Hematopoietic multipotent progenitor cell treated with erythropoietin and hydrocortisone succinate and interleukin-3 and kit ligand, for 15 days (in vitro differentiated cells): ENCODE measurements at places on chromosomes 12 and 14.

DNA sequence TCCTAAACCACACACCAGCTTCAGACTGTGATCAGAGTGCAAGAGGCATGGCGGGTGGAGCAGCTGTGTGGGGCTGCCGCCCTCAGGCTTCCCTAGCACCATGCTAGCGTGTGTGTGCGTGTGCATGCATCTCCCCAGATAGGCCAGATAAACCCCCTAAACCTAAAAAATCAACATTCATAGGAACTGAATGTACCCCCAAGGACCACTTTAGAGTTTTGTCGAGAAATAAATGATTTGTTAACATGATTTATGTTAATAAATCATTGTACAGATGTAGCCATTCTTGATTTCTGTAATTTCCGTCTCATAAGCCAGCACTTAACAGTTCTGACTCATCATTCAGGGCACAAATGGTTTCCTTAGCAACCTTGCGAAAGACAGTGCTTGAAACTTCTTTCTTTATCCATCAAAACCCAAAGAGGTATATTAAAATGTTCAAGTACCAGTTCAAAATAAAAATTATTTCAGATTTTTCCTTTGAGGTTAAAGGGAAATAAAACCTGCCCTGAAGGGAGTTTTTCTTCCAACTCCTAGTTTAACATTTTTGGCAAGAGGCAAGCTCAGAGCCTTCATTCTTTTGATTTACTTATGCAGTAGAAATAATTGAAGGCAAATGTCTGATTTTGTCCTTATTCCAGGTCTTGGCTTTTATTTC is 206.2 kb upstream of the RGS6 start:
- no peak for DNase-seq

GRCh38 chr14:80634106-80634758 is 307.3 kb downstream of the CEP128 start:
- no peak for DNase-seq

DNA sequence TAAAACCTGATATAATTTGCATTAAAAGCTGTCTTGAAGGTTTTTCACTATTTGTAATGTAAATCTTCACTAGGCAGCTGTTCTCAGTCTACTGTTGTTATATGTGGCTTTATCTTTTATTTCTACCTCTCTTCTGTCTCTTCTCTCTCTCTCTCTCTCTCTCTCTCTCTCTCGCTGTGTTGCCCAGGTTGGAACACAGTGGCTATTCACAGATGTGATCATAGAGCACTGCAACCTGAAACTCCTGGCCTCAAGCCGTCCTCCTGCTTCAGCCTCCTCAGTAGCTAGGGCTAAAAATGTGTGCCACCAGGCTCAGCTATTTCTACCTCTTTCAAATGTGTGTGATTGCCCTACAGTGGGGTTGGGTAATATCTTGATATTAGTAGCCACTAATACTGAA is 21.1 kb downstream of the FUT8 start:
- no peak for DNase-seq

DNA sequence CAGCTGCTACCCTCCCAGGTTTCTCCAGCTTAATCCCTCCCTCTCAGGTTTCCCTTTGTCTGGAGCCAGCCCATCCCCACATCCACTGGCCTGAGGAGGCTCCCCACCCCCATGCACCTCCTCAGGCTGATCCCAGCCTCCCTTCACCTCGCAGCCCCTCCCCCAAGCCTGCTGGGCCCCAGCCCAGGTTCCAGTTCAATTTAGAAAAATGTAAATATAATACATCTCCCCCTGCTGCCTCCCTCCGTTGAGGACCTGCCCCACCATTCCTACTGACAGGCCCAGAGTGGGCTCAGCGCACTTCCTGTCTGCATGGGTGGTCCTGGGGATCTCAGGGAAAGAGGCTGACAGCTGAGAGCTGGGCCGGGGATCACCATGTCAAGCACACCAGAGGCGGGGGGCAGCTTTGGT is 155.8 kb downstream of the NTF3 start:
- DNase-seq: no peak

DNA sequence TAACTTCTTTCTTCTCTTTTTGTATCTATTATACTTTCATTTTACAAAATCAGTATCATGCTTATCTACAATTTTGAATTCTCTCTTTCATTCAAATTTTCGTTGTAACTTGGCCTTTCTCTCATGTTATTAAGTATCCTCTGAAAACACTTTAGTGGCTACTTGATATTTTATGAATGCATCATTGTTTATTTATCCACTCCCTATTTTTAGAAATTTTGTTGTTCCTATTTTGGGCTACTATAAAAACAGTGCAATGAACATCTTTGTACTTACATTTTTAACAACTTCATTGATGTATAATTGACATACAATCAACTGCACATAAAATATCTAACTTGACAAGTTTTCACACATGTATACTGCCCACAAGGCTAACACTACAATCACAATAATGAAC is 44.0 kb upstream of the AMIGO2 start:
- DNase-seq: no peak

DNA sequence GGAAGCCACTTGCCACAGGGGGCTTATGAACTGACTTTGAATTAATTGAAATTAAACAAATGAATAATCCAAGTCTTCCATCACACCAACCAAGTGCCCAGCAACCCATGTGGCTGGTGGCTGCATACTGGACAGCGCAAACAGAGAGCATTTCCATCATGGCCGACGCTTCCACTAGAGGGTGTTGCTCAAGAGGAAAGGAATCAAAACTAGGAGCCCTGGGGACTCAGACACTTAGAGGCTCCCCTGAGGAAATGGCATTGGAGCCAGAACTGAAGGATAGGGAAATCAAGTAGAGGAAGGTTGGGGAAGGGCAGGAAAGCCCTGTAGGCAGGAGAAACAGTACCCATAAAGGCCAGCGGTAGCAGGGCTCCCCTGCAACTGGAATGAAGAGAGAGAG is 50.6 kb upstream of the NUAK1 start:
- no peak for DNase-seq

DNA sequence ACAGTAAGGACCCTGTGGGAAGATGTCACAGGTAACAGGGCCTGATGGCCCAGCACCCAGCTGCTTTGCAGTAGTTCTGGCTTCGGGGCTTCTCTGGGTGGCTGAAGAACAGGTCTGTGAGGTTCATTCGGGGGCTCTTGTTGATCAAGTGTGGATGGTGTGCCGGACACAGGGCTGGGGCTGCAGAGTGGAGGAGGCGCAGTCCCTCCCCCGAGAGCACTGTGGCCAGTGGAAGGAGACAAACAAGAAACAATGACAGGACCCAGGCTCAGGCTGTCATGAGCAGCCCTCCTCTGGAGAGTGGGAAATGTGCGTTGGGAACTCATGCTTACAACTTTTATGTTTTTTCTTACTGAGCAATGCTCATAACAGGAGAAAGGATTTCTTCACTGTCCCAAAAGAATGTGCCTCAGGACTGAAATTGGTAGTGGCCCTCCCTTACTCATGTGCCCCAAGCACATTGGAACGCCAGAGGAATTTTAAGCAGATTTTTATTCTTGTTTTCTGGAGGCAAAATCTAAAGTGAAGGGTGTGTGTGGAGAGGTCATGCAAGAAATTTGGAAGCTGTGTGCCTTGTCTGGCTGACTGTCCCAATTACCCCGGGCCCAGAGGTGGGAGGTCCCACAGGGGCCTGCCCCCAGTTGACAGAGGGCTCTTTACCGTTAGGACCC is 233.8 kb downstream of the CACNA1C start:
- DNase-seq: no peak

DNA sequence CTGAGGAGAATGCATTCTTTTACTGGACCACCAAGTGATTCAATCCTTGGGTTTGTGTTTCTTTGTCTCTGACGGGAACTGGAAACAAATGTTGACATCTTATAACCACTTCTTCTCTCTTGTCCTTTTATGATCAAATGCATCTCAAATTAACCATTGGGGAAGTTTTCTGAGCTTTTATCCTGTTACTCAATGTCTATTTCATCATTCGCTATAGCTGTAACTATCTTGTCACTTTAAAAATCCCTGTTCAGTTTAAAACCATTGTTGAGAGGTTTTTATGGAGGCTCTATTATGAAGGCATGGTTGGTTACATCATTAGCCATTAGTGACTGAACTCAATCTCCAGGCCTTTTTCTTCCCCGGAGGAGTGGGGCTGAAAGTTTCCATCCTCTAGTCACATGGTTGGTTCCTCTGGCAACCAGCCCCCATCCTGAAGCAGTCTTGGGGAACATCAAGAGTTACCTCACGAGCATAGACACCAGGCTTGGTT is 2.7 kb upstream of the CLEC6A start:
- peak; percentile 1 for DNase-seq

- DNase-seq: no peak
Observed at GRCh38 chr14:36183402-36183801, 6.9 kb upstream of the PTCSC3 start.

GRCh38 chr14:96792003-96792402 is 5.2 kb upstream of the VRK1 start:
- DNase-seq: no peak

GRCh38 chr14:89425931-89426330 is 8.9 kb upstream of the FOXN3 start:
- DNase-seq: no peak

- no peak for DNase-seq
Observed at GRCh38 chr14:67851785-67852410, 32.3 kb downstream of the RAD51B start.

GRCh38 chr14:98006008-98006407 is 1208.8 kb downstream of the VRK1 start:
- DNase-seq: no peak

GRCh38 chr14:105165134-105165704 is 3.4 kb downstream of the JAG2 start:
- no peak for DNase-seq

DNA sequence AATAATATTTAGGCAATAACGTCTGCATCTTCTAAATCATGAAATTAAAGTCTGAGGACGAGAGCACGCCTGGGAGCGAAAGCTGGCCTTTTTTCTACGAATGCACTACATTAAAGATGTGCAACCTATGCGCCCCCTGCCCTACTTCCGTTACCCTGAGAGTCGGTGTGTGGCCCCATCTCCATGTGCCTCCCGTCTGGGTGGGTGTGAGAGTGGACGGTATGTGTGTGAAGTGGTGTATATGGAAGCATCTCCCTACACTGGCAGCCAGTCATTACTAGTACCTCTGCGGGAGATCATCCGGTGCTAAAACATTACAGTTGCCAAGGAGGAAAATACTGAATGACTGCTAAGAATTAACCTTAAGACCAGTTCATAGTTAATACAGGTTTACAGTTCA is 19.3 kb downstream of the CKB start:
- DNase-seq: no peak

- DNase-seq: peak; percentile 49
Observed at GRCh38 chr12:100199347-100200149, 1.1 kb upstream of the ACTR6 start.

- peak; percentile 80 for DNase-seq
Observed at GRCh38 chr12:104303538-104304151, at the start of gene EID3. TSS of gene EID3 (plus strand) at chr12:104303739. CDS start at chr12:104303935, 196 bp downstream.

DNA sequence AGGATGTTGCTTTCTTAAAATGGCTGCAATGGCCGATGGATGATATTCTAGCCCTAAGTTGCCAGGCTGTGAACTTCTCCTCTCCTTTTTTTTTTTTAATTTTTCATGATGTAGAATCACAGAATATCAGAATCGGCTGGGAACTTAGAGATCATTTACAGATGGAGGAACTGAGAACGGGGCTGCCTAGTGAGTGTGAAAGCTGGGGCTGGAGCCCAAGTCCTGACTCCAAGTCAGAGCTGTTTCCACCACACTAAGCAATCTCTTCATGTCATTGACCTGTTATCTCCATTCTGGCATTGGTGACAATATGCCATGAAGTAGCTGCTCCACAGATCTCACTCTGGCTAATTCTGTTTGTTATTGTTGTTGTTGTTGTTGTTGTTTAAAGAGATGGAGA is 121.7 kb downstream of the SLC38A1 start:
- no peak for DNase-seq

DNA sequence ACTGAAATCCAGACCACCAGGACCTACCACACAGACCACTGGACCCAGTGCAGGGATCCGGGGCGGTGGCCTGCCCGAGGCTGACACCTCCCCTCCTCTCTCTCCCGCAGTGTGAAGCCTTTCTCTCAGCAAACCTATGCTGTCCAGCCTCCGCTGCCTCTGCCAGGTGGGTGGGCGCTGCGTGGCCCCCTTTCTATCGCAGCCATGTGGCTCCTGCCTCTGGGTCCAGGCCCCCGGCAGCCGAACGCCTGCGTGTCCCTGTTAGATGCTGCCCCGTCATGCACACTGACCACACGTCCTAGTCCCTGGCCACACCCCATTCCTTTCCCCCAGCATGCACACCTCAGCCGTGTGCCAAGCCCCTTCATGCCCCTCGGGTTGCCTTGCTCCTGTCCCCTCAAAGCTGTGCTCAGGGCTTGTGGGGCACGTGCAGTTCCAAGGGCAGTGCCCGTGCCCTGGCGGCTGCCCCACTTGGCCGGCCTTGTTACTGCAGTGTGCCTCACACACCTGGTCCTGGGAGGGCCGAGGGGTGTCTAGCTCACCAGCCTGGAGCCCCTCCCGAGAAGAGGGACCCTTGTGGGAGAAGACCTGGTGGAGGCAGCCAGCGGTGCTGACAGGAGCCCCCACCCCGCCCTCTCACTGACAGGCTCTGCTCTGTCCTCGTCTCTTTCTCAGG is 58.0 kb upstream of the TSPAN9 start:
- DNase-seq: no peak

GRCh38 chr14:57869617-57870016 is 3.7 kb upstream of the SLC35F4 start:
- DNase-seq: no peak

GRCh38 chr12:131676544-131676943 is 34.3 kb upstream of the SFSWAP start:
- DNase-seq: no peak

DNA sequence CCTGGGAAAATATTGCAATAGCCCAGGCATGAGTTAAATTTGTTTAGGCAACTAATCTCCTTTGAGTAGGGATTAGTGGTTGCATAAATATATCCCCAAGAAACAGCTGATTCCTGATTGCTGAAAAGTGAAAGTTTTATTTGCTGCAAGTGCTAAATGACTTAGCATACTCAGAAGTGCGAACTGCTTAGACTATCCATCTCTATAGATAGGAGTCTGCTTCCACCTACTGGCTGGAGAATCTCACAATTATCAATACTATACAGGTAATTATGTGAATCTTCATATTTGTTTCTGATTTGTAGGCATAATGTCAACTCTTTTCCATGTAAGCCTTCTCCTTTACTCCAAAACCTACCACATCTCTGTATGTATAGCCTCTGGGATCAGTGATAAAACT is 12.0 kb upstream of the SLCO1B3 start:
- DNase-seq: no peak

DNA sequence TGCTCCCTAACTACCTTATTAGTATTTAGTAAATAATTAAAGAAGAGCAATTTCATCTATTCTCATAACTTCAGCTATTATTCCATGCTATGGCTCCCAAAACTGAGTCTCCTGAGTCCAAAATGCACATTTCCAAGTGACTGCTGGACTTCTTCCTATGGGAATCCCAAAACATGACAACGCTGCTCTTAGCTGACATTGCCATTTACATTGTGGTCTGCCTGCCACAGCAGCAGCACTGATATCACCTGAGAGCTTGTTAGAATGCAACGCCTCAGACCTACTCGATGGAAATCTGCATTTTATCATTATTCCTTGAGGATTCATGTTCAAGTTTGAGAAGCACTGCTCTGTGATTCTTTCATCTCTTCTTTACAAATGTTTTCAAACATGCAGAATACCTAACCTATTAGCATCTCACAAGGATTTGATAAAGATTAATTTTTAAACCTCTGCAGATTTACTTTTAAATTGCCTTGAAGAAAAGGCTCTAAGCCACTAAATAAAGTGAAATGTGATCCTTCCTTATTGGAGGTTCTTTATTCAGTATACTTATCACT is 77.7 kb downstream of the SEC23A start:
- DNase-seq: no peak
